Dermis microvascular lymphatic vessel endothelial cell (primary cell): ENCODE measurements at places on chromosomes 3 and 15.

DNA sequence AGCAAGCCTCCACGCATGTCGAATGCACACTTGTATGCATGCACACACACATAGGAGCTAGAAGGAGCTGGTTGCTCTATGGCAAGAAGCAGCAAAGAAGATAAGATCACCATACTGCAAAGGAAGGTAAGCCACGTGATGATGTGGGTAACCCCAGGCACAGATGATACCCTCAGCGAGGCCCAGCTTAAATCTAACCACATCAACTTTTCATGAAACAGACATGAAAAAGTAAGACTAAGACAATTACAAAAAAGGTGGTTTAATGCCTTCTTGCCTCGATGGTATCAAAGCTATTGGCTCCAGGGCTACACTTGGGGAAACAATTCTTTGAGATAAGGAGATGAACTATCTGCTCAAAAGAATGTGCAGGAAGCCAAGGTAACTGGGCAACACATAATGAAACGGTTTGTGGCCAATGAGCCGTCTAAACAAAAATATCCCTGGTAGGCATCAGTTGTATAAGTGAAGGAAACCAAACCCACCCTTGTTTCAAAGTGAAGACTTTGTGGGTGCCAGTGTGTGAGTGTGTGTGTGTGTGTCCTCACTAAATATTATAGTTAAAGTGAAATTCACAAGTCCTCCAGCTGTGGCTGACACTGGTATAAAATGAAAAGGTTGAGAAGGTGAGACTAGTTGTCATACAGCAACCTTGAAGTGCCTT, 365.7 kb upstream of the ICE2 start:
- no peak for DNase-seq

DNA sequence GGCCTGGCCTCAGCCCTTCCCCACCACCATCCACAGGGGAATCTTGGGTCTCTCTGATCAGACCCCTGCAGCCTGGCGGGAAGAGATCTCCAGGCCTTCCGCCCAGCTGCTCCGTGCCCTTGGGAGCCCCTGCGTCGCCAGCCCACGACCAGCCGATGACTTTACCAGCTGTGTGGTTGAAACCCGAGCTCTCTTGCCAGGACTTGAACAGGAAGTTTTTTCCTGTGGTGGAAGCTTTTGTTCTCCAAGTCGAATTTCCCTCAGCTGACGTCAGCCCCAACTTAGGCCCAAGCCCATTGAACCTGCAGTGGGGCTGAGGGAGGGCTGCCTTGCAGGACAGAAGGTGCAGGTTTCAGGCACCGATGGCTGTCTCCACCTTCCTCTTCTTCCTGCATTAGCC, 51.7 kb upstream of the SMAD3 start:
- DNase-seq = peak; percentile 97

DNA sequence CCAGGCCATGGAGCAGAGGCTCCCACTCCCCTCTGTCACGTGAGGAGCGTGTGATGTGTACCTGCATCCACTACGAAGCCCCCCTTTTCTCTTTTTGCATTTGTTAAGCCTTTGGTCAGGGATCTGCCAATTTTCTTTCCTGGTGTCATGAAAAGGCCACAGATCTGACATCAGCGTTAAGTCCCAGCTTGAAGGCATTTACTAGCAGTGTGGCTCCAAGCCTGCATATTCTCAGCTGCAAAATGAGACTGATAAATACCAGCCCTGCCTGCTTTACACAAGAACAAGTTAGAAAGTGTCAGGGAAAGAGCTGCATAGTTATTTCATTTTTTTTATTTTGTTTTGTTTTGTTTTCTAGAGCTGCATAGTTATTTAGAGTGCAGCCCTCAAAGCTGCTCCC, 2.3 kb upstream of the ANKRD63 start:
- no peak for DNase-seq

DNA sequence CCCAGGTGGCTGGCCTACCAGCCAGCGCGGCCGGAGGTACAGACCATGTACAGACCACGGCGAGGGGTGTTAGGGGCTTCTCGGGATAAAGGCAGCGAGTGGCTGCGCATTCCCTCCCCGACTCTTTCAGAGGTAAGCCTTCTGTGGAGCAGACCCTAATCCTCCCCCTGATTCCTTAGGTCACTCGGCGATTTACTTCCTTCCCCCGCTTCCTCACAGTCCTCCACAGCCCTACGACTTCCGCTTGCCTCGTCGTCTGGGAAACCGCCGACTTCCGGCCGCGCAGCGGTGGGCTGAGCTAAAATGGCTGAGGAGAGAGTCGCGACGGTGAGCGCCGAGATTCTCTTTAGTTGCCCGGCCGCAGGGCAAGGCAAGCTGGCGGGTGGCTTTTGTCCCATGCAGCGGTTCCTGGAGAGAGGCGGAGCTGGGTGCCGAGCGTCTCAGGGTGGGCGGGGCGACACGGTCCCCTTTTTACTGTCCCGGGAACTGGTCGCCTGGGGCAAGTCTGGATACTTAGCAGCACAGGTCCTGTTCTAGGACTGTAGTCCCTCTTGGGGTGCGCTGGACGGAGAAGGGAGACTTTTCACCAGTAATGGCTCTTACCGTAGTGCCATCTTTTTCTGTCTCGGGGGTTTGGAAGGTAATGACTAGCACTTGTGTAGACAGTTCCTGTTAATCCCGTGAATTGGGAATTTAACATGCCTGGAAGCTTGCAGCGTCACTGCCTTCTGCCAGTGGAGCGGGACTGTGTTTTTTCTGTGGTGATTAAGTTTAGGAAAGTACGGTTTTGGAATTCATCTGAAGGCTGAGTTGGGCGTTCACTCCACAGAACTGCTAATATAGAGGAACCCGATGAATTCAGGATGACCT, at the start of the genes BBS4 and HIGD2B:
BBS4 (plus strand) TSS at position 283 of the 870 bp plus-strand sequence; CDS start at position 304, 21 bp downstream.
HIGD2B (minus strand) TSS at position 258 of the 870 bp plus-strand sequence. CDS start 9,808 bp downstream, outside the sequence.
- peak; percentile 68 for DNase-seq

DNA sequence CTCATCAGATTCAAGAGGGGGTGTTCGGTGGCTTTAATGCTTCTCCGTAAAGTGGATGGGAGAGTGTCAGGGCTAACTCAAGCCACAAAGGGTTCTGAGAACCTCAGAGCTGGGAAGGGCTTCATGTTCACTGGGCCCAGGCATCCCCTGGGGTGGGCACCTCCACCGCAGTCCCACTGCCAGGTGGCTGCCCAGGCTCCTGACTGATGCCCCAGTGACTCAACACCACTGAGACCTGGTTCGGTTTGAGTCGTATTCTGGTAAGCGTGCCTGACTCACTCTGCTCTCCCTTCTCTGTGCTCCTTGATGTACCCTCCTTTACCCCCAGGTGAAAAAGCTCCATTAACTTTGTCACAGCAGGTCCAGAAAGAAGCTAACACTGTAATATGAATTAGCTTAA, 304.6 kb downstream of the RPLP1 start:
- no peak for DNase-seq

GRCh38 chr3:57956119-57956832, 51.9 kb upstream of the FLNB start:
- peak; percentile 31 for DNase-seq

GRCh38 chr3:45962033-45962432, 18.8 kb downstream of the CXCR6 start:
- DNase-seq = no peak

GRCh38 chr3:173739726-173740125, 342.2 kb downstream of the NLGN1 start:
- peak; percentile 3 for DNase-seq

- DNase-seq = no peak
These were observed 130.5 kb upstream of the THRB start for GRCh38 chr3:24624938-24625681.

GRCh38 chr3:141875893-141876380, 506 bp upstream of the ATP1B3 start:
- peak; percentile 55 for DNase-seq

GRCh38 chr3:62923066-62923465, 47.9 kb upstream of the CADPS start:
- no peak for DNase-seq

DNA sequence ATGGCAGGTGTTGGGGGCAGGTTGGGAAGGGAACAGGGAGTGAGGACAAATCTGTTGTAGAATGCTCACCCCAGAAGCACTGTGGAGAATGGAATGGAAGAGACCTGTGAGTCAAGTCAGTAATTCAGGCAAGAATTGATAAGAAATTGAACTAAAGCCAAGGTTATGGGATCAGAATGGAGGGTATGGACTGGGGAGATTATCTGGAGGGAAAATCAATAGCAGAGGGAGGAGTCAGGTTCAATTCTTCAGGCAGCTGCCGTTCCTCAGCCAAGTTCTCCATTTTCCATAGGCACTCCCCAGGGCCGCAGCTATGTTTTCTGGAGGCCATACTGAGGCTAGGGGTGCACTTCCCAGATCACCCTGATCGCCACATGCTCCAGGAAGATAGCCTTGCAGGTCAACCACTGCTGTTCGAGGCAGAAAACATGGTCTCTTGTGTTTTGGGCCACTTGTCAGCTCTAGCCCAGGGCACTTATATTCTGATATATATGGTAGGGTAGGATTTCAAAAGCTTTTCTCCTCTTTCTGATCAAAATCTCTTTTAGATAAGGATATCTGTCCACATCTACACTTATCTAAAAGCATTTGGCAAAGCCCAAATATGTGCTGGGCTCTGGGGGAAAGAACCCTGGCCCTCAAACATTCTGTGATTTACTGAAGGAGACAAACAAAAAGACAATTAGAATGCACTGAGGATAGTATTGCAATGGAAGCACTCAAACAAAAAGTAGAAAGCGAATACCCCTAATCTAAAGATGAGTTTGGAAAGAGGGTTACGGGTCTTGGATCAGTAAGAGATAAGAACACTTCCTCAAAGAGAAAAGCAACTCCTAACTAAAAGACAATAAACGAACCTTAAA, 92.3 kb downstream of the TMEM212 start:
- no peak for DNase-seq

GRCh38 chr15:66578286-66578875, 12.6 kb upstream of the LCTL start:
- DNase-seq = no peak

DNA sequence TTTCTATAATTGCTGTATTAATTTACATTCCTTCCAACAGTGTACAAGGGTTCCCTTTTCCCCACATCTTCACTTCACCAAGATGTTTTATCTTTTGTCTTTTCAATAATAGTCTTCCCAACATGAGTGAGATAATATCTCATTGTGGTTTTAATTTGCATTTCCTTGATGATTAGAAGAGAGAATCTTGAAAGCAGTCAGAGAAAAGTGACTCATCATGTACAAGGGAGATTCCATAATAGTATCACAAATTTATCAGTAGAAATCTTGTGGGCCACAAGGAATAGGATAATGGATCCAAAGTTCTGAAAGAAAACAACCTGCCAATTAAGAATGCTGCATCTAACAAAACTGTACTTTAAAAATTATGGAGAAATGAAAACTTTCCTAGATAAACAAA, 189.3 kb downstream of the NECTIN3 start:
- DNase-seq = no peak

DNA sequence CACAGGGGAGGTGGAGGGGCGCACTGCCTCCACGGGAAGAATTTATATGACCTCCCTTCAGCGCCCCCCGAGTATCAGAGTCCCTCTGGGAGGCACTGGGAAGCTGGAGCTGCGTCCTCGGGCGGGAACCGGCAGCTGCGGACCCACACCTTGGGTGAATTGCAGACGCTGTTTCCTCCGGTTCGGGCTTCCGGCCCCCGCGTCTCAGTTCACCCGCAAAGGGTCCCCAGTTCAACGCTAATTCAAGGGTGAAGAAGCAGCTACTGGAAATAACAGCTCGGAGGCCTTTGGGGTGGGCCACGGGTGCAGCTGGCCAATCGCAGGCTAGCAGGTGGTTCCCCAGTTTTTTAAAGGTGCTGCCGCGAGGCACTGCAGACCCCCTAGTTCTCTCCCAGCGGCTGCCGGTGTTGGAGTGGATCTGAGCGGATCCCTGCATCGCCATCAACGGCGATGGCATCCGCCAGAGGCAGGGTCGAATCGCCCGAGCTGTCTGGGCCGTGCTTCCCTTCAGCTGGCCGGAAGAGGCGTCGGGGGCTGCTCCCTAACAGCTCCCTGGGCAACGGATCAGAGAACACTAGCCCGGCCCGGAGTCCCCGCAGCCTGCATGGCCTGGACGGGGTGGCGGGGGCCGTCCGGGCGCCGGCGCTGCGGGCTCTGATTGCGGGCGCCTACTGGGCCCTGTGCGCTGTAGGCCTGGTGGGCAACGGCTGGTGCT, 19.4 kb upstream of the ADAMTS7 start:
- peak; percentile 29 for DNase-seq

GRCh38 chr15:99502182-99502581, 63.6 kb upstream of the MEF2A start:
- DNase-seq = no peak

DNA sequence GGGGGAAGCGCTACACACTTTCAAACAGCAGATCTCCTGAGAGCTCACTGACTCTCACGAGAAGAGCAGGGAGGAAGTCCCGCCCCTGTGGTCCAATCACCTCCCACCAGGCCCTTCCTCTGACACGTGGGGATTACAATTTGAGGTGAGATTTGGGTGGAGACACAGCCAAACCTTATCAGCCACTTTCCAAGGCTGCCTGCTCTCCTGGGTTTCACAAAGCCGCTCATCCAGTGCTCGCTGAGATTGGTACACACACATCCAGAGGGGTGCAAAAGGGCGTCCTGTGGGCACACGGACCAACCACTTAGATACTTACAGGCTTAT, 23.1 kb downstream of the XXYLT1 start:
- no peak for DNase-seq

- DNase-seq = peak; percentile 96
These were observed 91.4 kb downstream of the NFKBIZ start for GRCh38 chr3:101940521-101941317.

DNA sequence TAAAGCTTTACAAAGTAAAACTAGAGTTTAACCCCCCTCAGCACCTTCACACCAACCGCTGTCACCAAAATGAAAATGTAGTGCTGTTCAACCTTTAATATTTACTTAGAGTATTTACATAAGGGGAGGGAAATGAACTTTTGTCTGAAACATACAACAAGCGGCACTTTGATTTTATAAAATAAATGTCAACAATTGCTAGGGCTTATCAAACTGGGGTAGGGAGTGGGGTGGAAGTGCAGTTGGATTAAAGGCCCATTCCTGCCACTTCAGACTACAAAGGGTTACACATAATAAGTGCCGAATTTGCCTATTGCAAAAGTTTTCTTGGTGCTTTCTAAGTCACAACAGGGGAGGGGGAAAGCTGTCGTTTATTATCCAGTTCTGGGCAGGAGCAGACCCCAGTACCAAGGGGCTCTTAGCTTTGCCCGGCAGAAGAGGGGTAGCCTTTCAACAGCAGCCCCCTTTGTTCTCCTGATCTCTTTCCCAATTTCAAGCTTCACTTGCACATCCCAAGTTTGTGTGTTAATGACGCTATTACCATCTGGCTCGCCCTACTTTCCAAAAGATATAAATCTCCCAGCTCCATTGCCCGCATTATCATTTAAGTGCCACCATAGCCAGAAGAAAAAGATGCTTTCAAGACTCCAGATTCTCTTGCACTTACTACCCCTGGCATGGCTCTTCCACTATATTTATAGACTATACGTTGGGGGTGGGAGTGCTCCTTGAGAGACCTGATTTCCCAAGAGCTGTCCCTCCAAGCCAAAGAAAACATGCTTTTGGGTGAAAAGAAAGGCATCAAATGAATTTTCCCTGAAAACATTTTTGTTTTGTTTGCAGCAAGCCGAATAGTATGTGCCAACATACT, 17.0 kb downstream of the SOX2 start:
- DNase-seq = no peak
